MM.1S (cell line): ENCODE measurements at places on chromosomes 16 and 17.

DNA sequence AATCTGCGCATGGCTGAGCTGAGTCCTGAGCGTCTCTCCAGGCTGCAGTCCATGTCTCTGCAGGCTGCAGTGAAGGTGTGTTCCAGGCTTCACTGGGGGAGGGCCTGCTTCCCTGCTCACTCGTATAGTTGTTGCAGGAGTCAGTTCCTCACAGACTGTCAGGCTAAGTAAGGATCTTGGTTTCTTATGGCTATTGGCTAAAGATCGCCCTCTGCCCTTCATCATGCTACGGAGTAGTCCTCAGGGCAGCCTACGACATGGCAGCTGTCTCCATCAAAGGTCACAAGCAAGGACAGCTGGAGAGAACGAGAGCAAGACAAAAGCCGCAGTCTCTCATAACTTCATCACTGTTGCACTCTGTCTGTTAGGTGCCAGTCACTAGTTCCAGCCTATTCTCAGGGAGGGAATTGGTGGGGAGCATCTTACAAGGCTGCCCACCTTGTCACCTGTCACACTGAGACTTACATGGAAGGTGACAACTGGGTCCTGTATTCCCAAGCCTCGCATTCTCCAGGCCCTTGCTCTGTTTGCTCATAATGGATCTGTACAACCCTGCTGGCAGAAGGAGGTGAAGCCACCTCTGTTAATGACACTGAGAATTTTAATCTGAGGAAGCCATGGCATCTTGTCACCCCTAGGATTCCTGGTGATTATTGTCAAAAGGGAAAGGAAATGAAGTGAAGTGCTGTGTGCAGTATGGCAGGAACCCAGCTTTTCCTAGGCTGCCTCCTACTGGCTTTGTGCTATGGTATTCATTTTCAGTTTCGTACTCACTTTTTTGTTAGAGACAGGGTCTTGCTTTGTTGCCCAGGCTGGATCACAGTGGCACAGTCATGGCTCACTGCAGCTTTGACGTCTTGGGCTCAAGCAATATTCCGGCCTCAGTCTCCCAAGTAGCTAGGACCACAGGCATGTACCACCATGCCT lies 43.4 kb downstream of the MFSD11 start:
- DNase-seq: peak; percentile 30
- no peak overlapping the region for H3K4me3 ChIP-seq
- no peaks in the 10 kb centered on the region for H3K27me3 ChIP-seq
- peaks cover 56% of the 10 kb centered on the region for H3K4me1 ChIP-seq
- H3K36me3 ChIP-seq: no peaks in the 10 kb centered on the region

DNA sequence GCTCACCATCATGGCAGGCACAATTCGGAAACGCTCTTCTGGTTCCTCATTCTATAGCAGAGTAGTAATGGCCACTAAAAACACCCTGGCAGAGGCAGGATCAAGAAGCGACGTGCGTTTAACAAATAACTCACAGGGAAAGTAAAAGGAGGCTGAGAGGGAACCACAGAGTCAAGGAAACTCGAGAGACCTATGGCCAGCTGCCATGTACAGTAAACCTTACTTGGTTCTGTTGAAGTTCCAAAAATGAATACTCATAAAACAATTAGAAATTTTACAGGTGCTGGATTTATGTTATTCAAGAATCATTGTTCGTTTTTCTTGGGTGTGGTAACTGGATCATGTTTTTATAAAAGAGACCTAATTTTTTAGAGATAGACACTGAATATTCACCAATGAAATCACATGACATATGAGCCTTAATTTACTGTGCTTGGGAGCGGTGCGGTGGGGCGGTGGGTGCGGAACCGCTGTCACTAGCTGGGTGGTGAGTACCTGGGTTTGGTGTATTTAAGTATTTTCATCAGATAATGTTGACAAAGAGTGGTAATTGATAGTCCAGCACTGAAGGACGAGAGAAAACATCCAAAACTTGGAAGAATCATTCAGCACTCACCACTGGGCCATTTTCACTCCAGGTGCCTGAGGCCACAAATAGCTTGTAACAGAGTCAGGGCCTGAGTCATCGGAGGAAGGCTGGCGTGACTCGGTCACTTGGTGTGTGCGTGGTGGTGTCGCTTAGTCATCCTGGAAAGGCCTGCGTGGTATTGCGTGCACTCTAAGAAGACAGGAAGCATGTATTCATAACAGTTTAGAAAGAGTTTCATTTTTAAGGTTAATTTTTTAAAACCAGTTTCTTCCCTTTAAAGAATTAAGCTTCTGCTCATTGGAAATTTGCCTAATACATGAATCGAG lies 135.4 kb upstream of the CHMP6 start:
- H3K27me3 ChIP-seq: no peaks in the 10 kb centered on the region
- H3K36me3 ChIP-seq: no peaks in the 10 kb centered on the region
- H3K4me1 ChIP-seq: no peaks in the 10 kb centered on the region
- H3K4me3 ChIP-seq: no peak overlapping the region
- H3K27ac ChIP-seq: no peak overlapping the region
- DNase-seq: no peak

GRCh38 chr17:42429726-42430447 lies 6.8 kb upstream of the CAVIN1 start:
- no peaks in the 10 kb centered on the region for H3K36me3 ChIP-seq
- DNase-seq: no peak
- peaks cover 7% of the 10 kb centered on the region for H3K4me1 ChIP-seq
- H3K27ac ChIP-seq: no peak overlapping the region
- H3K27me3 ChIP-seq: no peaks in the 10 kb centered on the region; the same call in 1 of the 2 replicates
- H3K4me3 ChIP-seq: no peak overlapping the region

DNA sequence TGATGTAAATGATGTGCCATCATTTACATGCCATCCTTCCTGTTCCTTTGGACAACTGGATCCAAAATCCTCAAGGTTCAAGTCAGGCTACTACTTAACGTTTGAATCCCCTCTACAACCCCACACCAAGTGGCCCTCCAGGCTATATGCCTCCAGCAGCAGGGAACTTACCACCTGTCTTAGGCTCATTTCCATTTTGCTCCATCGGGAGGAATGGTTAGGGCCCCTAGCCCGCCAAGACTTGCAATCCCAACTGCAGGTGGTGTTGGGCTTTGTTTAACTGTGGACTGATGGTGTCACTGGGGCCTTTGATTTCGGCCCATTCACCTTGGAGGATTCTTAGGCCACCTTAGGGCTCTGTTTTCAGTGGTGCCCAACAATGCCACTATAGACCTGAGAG lies 9.7 kb downstream of the HNF1B start:
- no peaks in the 10 kb centered on the region for H3K36me3 ChIP-seq
- no peak for DNase-seq
- no peak overlapping the region for H3K27ac ChIP-seq
- no peaks in the 10 kb centered on the region for H3K4me1 ChIP-seq

- H3K27ac ChIP-seq: no peak overlapping the region
- H3K4me1 ChIP-seq: no peaks in the 10 kb centered on the region
- H3K4me3 ChIP-seq: no peak overlapping the region
- DNase-seq: no peak
- H3K36me3 ChIP-seq: peaks cover 9% of the 10 kb centered on the region
These were observed 29.6 kb downstream of the NMT1 start for GRCh38 chr17:45090711-45091110.

GRCh38 chr16:28279006-28279405 lies 13.3 kb upstream of the SBK1 start:
- H3K4me3 ChIP-seq: no peak overlapping the region
- H3K36me3 ChIP-seq: no peaks in the 10 kb centered on the region
- H3K27me3 ChIP-seq: peaks cover 23% of the 10 kb centered on the region
- DNase-seq: no peak
- H3K27ac ChIP-seq: no peak overlapping the region

DNA sequence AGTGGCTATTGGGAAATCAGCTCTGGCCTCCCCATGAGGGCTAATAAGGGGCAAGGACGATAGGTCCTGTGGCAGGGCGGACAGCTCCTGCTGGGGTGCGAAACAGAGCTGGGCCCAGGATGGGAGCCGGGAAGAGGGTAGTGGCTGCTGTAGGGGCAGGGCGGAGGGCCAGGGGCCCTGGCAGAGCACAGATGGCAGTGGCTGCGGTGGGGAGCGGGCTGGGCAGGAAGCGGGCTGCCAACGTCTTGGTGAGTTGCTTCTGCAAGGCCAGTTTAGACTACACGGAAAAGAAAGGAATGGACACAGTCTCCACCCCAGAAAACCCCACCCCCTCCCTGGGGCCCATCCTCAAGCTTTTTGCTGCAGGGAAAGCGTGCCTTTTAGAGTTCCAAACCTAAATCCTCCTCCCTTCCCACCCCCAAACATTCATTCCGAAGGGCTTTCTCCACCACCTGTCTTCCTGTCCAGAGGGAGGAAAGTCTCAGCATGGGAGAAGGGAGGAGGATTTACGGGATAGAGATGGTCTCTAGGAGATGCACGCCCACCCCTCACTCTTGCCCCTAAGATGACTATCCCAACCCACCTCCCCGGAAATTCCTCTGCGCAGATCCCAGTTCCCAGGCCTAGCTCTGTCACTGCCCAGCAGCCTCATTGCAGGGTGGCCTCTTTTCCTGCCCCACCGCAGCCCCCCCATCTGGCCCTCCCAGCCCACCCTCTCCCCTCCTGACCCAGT lies 7.1 kb downstream of the NKIRAS2 start:
- H3K27ac ChIP-seq: no peak overlapping the region
- DNase-seq: no peak
- H3K4me1 ChIP-seq: peaks cover 21% of the 10 kb centered on the region
- H3K4me3 ChIP-seq: no peak overlapping the region
